ENCODE measurements at places on chromosomes 12 and 14.

DNA sequence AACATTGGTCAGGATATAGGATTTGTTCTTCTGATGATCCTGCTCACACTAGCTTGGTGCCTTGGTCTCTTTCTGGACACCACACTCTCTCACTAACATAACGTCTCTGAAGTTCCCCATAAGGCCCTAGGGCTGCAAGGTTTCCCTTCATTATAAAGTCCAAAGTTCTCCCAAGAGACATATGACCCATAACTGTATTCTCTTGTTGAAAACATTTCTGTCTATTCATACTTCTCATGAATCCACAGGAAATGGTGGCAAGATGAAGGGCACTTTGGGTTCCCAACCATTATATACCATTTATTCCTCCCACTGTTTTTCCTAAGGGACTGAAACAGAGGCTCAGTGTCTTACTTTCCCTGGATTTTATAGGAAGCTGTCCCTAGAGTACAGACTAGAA, 37.1 kb upstream of the KITLG start:
- no peak for DNase-seq

DNA sequence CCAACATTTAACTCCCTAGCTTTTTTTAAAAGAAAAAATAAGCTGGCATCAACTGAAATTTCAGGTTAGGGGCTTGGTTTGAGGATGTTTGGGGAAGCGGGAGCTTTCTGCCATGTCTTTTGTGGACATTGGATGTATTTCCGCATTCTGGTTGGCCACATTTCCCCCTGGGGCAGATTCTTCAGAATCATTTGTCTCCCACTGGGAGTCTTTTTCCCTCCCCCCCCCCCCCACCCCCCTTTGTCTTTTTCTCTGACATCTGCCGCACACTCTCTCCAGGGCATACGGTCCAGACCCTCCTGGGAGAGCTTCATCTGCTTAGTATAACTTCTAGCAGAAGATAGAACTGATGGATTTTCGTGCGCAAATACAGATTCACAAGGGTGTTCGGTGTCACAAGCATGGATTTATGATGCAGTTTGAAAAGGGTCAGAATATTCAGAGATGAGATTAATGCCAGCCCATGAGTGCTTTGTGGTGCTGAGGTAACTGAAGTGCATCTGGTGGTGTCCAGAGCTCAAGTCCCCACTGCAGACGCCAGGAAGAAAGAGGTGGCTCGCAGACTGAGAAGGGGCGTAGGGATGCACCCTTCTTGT, 40.2 kb downstream of the ETV6 start:
- no peak for DNase-seq

DNA sequence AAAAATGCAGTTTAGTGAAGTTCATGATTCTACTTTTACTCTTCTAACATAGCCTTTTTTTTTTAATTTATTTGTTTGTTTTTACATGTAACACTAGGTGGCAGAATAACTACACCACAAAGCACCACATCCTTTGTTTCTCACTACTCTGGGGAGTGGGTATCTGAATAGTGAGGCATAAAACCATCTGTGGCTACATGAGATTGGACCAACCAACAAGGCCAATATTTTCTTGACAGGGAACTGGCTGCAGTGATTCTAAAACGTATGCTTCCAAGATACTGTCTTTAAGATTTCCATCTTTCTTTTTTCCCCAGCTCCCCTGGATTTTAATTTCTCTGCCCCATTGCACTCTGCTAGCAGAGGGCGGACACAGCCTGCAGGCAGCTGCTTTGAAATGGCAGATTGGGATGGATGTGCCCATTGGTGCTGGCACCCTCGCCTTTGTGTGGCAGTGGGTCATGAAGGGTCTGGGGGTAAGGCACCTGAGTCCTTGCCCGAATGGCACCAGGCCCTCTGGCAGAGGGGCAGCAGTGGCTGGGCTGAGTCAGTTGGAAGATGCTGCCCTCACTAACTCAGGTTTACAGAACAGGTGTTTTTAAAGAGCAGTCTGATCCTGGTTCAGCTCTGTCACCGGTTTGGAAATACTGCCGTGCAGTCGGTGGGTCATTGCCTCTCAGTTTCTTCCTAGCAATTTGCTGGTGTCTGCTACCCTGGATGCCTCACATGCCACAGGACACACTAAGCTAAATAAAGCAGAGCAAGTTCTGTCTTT, 429.1 kb downstream of the RAD51B start:
- peak; percentile 85 for DNase-seq

- no peak for DNase-seq
Measured at GRCh38 chr14:101491841-101492240, 69.5 kb upstream of the DIO3 start.

- peak; percentile 34 for DNase-seq
Measured at GRCh38 chr12:104201238-104202001, 14.2 kb upstream of the TXNRD1 start.

GRCh38 chr12:124458992-124459851, 108.2 kb downstream of the NCOR2 start:
- DNase-seq = no peak

DNA sequence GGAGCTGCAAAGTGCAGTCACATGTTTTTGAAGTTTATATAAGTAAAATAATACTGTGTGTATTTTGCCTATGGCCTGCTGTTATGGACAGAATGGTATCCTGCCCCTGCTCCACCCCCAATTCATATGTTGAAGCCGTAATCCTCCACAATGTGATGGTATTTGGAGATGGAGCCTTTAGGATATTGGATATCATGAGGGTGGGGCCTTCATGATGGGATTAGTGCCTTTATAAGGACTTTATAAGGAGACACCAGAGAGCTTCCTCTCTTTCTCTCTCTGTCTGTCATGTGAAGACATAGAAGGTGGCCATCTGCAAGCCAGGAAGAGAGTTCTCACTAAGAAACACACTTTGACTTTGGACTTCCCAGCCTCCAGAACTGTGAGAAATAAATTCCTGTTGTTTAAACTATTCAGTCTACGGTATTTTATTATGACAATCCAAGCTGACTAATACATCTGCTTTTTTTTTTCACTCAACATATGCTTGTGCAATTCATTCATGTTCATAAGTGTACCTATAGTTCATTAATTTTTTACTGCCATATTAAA, 3.1 kb upstream of the CHPT1 start:
- no peak for DNase-seq

GRCh38 chr12:107134558-107134957, 41.2 kb upstream of the CRY1 start:
- DNase-seq = no peak

DNA sequence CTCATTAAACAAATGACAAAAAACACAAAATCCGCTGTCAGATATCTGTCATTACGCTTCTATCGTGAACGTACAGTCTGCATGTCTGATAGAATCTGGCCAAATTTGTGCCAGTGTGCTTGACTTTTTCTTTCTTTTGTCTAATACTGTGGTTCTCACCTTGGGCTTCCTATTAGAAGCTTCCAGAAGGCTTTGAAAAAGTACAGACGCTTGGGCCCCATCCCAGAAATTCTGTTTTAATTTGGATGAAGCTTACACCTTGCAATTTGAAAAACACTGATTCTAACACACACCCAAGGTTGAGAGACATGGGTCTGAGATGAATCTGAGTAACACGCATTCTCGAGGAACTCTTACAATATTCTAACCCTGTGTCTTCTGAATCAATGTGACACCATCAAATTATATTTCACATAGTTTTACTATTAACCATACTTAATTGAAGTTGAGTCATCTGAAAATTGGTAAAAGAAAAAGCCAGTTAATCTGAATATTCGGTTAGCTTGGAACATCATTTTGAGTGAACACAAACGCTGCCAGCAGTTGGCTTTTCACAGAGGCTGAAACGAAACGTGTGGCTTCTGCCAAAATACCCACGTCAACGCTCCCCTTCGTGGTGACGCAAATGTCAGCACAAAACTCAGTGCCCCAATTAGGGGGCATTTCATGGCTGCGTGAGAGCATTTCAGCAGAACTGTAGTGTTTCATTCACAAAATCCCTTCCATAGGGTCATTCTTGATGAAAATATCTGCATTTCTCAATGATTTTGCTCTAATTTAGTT, 420.5 kb downstream of the TMEM132D start:
- DNase-seq = peak; percentile 3

DNA sequence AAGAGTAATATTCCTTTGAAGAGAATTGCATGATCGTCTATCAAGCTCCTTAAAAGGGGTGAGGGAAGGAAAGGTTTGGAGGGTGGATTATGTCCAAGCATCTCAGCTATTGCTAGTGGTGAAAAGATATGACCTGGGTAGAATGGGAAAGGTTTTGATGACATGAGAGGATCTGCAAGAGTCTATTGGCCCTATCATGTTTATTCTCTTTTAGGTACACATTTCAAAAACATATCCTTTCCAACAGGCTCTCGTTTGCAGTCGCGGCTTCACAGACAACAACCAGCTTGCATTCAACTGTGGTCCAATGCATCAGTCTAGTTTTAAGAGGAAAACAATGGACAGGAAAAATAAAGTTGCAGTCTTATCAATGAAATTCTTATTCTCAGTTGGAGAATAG, 17.1 kb downstream of the FOXG1 start:
- no peak for DNase-seq

GRCh38 chr14:95519699-95520098, 3.2 kb upstream of the SYNE3 start:
- peak; percentile 40 for DNase-seq

GRCh38 chr12:28993720-28994119, 155.4 kb upstream of the FAR2 start:
- no peak for DNase-seq

DNA sequence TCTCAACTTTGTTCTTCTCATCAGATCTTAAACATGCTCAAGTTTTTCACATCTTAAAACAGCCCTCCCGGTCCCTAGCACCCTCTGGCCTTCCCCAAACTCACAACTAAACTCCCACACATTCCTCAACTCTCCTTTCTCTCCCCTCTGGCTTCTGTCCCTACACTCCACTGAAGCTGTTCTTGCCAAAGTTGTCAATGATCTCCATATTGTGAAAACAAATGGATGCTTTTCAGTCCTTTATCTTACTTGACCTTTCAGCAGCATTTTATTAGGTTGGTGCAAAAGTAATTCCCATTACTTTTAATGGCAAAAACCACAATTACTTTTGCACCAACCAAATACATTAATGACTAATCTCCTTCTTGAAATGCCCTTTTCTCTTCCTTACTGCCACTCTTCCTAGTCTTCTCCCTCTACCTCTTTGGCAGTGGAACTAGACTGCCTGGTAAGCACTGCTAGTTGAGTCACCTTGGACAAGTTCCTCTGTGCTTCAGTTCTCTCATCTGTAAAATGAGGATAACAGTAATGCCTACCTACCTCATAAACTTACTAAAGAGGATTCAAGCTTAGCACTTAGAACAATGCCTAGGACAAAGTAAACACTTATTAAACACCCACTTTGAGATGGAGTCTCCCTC, 16.0 kb downstream of the CERS5 start:
- no peak for DNase-seq

GRCh38 chr14:94077111-94077821, 3.7 kb downstream of the DDX24 start:
- no peak for DNase-seq

GRCh38 chr12:123062681-123063486, 82.4 kb downstream of the ARL6IP4 start:
- DNase-seq = no peak

GRCh38 chr12:125564753-125565152, 499.5 kb downstream of the AACS start:
- no peak for DNase-seq

DNA sequence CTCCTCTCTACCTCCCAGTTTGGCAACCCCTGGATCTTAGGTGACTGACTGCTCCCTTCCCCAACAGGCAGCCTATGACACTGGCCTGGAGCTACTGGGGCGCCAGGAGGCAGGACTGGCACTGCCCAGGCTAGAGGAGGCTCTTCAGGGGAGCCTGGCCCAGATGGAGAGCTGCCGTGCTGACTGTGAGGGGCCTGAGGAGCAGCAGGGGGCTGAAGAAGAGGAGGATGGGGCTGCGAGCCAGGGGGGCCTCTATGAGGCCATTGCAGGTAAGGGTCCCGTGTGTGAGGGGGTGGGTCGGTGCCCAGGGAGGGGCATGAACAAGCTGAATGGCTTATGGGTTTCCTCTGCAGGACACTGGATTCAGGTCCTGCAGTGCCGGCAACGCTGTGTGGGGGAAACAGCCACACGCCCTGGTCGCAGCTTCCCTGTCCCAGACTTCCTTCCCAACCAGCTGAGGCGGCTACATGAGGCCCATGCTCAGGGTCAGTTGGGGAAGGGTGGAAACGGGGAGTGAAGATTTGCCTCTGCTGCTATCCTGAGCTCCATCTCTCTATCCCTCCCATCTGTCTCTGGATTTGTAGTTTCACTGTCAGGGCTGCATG, 2.2 kb downstream of the P3H3 start:
- DNase-seq = no peak

GRCh38 chr14:86892152-86892956, 1100.6 kb downstream of the GALC start:
- DNase-seq = no peak

- DNase-seq = no peak
Measured at GRCh38 chr12:13004361-13004760, 4.3 kb upstream of the HEBP1 start.

- no peak for DNase-seq
Measured at GRCh38 chr12:115338566-115339294, 654.8 kb upstream of the TBX3 start.

- no peak for DNase-seq
Measured at GRCh38 chr14:92984896-92985295, 61.9 kb downstream of the CHGA start.

GRCh38 chr12:16218934-16219751, 58.3 kb downstream of the SLC15A5 start:
- peak; percentile 26 for DNase-seq

DNA sequence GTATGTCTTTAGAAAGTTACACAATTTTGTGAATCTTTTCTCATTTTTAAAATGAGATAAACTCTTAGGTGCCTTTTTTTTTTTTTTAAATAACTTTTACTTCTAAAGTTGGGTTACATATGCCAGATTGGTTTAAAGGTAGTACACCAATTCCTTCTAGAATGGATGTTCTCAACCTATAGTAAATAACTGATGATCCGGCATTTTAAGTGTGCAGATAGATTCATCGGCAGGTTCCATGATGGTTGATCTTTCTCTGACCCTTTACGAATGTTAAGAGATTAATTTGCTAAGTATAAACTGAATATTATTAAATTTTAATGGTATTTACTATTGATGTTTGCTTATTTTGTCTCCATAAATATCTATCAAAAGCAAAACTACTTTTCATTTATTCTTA, 8.3 kb downstream of the AP5M1 start:
- no peak for DNase-seq

DNA sequence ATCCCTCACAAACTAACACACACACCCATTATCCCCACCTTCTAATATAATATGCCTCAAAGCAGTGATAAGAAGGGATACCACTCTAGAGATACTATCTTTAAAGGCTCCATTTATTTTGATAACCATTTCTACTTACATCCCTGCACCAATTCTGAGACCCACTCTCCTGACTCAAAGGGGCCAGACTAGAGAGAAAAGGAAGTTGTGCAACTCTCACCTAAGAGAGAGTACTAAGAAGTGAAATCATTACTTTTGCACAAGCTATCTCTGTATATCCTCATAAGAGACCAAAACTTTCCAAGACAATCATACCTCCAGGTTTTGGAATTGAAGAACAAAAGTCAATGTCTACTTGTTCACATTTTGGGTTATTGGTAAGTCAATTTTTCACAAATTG, 45.4 kb upstream of the USP15 start:
- no peak for DNase-seq

All from muscle of arm (tissue), 14 donors.